ENCODE measurements at places on chromosomes 3 and 15.
A peak's percentile ranks its signal among the peaks of the same experiment; 100 is the strongest.

DNA sequence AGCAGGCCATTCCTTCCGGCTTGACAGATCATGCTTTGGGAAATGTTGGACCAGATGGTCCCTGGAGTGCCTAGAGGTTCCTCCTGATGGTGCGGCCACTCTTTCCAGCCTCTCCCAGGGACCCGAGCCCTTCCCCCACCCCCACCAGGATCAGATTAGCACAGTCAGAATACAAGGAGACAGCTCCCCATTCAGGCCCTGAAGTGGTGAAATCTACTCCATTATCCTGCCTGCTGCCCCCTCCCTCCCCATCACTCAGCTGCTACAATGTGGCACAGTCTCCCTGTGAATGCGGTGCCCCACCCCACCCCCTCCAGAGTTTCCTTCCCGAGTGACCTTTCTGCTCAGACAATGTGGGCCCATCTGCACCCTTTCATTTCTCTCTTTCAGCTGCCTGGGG, 29.4 kb downstream of the RNU5B-1 start:
- no peaks in the 10 kb centered on the region for H3K36me3 ChIP-seq
- no peak overlapping the region for H3K4me3 ChIP-seq
- no peak for DNase-seq
- H3K27me3 ChIP-seq = no peaks in the 10 kb centered on the region

DNA sequence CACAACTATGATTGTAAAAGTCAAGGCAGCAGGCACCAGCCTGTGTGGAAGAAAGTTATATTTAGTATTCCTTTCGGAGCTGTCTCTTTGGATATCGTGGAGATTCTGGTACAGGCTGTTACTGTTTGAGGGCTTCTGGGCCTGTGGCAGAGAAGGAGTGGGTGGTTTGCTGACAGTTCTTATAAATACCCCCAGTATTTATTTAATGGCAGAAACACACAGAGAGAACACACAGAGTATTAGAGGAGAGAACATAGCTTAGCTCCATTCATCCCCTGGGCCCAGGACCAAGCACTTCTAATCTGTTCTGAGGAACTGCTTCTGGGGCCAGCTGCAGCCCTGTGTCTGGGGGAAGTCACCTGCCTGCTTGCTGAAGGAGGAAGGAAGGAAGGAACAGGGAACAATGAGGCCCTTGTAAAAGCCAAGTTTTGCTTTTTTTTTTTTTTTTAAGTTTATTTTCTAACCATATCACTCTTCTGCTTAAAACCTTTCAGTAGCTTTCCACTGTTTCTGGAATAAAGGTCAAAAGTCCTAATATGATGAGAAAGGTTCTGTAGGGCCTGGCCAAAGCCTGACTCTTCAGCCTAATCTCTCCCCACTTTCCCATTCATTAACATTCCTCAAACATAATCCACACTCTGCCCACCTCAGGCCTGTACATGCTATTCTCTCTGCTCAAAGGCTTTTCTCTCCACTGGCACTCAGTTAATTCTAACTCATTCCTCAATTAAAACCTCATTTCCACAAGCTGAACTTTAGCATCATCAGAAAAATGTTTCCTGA, 11.8 kb upstream of the PP2D1 start:
- peaks cover 24% of the 10 kb centered on the region for H3K4me1 ChIP-seq
- H3K27ac ChIP-seq = peak overlapping the region; percentile 44
- no peaks in the 10 kb centered on the region for H3K27me3 ChIP-seq
- DNase-seq = peak; percentile 53

- no peak overlapping the region for H3K27ac ChIP-seq
- H3K4me1 ChIP-seq = no peaks in the 10 kb centered on the region
- DNase-seq = no peak
- no peak overlapping the region for H3K4me3 ChIP-seq
- H3K36me3 ChIP-seq = no peaks in the 10 kb centered on the region
- no peaks in the 10 kb centered on the region for H3K27me3 ChIP-seq
Measured at GRCh38 chr15:37520882-37521281, 413.6 kb upstream of the TMCO5A start.

DNA sequence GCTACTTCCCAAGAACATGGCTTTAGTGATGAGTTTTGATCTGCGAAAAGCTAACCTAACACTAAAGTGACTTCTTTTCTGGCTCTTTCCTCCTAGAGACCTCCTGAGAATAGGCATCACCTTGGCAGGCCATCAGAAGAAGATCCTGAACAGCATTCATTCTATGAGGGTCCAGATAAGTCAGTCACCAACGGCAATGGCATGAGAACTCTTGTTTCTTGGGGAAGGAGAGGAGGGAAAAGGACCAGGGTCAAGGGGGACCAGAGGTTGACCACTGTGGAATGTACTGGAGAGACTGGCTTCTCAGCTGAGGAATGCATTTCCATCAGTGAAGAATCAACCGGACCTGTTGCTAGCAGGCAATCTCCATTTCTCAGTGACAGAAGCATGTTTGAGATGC, 463.9 kb downstream of the EPHB1 start:
- H3K36me3 ChIP-seq = no peaks in the 10 kb centered on the region
- no peaks in the 10 kb centered on the region for H3K4me1 ChIP-seq
- no peaks in the 10 kb centered on the region for H3K27me3 ChIP-seq
- DNase-seq = no peak
- no peak overlapping the region for H3K4me3 ChIP-seq

DNA sequence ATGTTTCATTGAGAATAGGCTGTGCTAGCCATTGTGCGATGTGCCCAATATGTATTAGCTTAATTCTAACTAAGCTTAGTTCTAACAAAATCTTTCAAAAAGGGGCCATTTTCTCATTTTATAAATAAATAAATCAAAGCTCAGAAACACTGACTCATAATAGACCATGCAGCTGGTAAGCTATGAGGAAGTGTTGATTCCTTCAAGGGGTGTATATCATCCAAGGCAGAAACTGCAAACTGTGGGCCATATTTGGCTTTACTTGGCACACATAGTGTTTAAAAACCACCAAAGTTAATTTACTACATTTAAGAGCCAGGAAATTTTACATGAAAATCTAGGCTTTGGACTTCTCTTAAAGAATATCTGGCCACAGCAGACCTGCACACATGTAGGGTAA, 136.5 kb downstream of the ZNF621 start:
- H3K36me3 ChIP-seq = no peaks in the 10 kb centered on the region
- H3K4me3 ChIP-seq = no peak overlapping the region
- H3K27ac ChIP-seq = no peak overlapping the region
- no peak for DNase-seq
- H3K27me3 ChIP-seq = no peaks in the 10 kb centered on the region
- no peaks in the 10 kb centered on the region for H3K4me1 ChIP-seq

GRCh38 chr3:149581248-149581647, 76.6 kb downstream of the WWTR1 start:
- no peaks in the 10 kb centered on the region for H3K27me3 ChIP-seq
- peaks cover 57% of the 10 kb centered on the region for H3K4me1 ChIP-seq
- peak overlapping the region; percentile 56 for H3K27ac ChIP-seq
- H3K36me3 ChIP-seq = no peaks in the 10 kb centered on the region

All from upper lobe of left lung (tissue), 6 donors.